GM06990 (cell line): ENCODE measurements at places on chromosomes 5 and 9.

DNA sequence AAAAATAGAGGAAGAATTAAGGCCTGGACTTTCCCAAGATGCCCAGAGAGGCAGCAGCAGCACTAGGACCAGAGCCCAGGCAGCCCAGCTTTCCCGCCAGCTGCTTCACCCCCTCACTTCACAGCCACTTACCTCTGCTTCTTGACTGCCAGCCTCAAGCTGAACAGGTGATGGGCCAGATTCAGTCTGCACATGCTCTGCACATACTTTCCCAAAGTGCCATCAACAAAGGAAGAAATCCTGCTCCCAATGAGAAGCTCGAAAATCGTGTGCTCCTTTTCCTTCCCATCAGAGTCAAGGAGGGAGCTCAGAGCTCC, 4.1 kb upstream of the SLC25A48 start:
- DNase-seq: no peak

- DNase-seq: no peak
These were observed 4.9 kb upstream of the JAK2 start for GRCh38 chr9:4980086-4980727.

DNA sequence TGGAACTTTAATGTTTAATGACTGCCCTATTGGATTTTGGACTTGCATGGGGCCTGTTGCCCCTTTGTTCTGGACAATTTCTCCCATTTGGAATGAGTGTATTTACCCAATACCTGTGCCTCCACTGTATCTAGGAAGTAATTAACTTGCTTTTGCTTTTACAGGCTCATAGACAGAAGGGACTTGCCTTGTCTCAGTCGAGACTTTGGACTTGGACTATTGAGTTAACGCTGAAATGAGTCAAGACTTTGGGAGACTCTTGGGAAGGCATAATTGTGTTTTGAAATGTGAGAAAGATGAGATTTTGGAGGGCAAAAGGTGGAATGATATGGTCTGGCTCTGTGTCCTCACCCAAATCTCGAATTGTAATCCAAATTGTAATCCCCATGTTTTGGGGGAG, 368.2 kb downstream of the PDE4D start:
- no peak for DNase-seq

DNA sequence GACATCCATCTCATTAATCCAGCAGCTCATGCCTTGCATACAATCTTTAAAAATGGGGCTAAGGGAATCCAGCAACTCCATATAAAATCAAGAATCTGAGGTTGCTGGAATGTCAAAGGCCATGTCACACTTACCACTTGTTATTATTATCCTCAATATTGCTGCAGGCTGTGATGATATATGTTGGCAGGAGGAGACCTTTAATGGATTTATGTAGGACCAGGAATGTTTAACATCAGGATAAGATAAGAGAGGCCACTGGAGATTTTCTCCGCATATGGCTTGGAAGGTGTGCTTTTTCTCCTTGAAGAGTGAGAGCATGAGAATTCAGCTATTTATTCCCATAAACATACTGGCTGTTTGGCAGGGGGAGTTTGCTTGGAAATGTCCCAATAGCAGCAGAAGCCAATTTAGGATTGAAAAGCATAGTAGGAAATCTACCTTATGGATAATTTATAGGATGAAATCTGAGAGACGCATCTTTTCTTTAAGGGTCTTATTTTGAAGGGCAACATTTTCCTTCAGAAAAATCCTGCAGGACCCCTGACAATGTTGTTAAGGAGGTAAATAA, 481.4 kb downstream of the AGTPBP1 start:
- DNase-seq: no peak

- DNase-seq: no peak
These were observed 639.3 kb downstream of the MTRR start for GRCh38 chr5:8508231-8508630.

- no peak for DNase-seq
These were observed 419.4 kb downstream of the RAB3C start for GRCh38 chr5:59002162-59002825.

GRCh38 chr9:89878687-89879086, 273.9 kb downstream of the GADD45G start:
- DNase-seq: no peak

- no peak for DNase-seq
These were observed 116.1 kb upstream of the IRX4 start for GRCh38 chr5:1998716-1999317.

DNA sequence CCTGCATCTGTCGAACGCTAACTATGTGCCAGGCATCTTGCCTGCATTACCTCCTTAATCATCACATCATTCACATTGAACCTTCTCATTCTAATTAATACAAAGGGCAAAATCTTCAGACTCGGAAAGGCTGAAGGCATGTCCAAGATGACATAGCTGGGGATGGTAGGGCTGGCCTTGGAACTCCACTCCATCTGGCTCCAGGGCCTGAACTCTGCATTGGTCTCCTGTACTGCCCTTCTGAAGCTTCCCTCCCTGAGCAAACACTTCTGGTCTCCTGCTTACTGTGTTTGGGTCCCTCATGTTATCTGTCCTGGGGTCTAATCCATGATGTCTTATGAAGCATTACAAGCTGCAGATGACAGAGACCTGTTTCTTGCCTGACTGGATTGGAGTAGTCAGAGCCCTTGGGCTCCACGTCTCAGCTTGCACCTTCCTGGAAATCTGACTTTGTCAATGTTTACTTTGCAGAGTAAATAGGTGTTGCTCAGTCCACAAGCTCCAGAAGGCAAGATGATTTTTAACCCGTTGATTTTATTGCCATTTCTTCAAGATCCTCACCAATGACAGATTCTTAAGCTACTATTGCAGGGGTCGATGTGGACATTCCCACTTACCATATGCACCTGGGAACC, 106.1 kb downstream of the GALNT10 start:
- DNase-seq: no peak

GRCh38 chr5:89457411-89458331, 574.7 kb upstream of the MEF2C start:
- DNase-seq: no peak

DNA sequence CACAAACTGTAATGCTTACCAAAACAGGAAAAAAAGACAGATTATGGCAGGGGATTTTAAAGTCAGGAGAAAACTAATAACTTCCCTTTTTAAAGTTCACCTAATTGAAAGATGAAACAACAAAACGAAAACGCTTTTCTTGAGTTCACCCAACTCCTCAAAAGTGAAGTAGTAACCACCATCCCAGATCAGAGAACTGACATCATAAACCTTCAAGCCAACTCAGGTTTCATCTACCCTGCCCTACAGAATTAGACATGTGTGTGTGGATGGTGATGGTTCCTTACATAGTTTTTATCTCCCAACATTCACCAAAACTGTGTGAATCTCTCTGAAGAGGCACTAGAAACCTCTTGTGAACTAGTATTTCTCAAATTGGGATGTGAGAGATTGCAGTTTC, 195.2 kb upstream of the PTGER4 start:
- DNase-seq: peak; percentile 34

DNA sequence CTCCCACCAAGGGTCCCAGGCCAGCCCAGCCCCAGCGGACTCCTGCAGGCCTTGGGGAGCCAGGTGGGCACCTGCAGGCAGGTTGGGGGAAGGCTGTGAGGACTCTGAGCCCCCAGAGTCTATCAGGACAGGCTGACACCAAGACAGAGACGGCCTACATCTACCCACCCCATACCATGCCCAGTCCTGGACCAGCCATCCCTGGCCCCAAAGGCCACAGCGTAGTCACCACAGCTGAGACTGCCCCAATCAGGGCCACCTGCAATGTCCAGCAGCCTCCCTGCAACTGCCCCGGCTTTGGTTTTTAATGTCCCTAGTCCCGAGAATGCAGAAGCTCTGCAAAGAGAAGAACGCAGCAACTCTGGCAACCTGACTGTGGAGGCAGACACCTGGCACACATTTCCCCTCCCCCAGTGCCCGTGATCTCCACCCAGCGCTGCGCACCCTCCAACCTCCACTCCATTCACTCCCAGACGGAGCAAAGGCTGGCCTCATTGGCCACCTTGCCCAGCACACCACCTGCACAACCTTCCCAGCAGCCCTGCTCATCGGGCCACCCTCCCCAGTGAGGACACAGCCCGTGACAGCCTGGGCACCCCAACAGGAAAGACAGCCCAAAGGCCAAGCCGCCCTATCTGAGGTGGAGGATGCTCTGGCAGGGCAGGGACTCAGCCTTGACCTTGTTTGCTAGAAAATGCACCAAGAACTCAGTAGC, 14.9 kb downstream of the ADAMTS2 start:
- no peak for DNase-seq

GRCh38 chr5:7671381-7671993, 179.4 kb downstream of the CFAP90 start:
- no peak for DNase-seq

DNA sequence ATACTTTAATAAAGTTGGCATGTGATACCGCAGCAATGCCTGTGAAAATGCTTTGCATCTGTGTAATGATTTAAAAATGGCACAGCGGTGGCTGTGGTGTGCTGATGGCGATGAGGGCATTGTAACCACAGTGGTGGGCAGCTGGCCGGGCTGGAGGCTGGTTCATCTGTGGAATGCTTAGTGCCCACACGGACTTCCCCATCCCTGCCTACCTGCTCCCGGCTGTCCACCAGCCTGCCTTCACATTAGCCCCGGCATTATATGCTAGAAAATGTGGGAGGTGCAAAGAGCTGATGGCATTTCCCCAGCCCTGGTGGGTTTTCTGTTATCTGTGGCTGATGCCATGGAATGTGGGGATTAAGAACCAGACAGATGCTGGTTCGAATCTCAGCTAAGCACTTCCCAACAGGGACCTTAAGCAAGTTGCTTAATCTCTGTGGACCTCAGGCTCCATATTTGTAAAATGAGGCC, 2.9 kb upstream of the NDST1 start:
- DNase-seq: no peak

GRCh38 chr5:126471875-126472537, 48.8 kb downstream of the GRAMD2B start:
- DNase-seq: no peak

- no peak for DNase-seq
These were observed 117.3 kb upstream of the LHFPL2 start for GRCh38 chr5:78765756-78766411.

DNA sequence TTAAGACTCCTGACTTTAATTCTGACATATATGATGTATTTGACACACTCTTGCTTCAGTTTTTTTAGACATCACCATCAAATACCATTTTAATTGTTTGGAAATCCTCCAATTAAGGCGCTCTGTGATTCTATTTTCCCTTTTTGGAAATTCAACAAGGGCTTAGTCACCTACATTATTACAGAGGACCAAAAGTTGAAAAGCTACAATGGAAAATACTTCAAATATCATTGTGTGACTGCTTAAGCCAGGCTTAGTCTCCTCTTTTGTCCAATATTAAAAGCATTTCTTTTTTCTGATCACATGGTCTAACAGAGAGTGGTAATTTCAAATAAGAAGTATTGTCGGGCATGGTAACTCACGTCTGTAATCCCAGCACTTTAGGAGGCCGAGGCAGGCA, 160.3 kb downstream of the CEMIP2 start:
- no peak for DNase-seq

DNA sequence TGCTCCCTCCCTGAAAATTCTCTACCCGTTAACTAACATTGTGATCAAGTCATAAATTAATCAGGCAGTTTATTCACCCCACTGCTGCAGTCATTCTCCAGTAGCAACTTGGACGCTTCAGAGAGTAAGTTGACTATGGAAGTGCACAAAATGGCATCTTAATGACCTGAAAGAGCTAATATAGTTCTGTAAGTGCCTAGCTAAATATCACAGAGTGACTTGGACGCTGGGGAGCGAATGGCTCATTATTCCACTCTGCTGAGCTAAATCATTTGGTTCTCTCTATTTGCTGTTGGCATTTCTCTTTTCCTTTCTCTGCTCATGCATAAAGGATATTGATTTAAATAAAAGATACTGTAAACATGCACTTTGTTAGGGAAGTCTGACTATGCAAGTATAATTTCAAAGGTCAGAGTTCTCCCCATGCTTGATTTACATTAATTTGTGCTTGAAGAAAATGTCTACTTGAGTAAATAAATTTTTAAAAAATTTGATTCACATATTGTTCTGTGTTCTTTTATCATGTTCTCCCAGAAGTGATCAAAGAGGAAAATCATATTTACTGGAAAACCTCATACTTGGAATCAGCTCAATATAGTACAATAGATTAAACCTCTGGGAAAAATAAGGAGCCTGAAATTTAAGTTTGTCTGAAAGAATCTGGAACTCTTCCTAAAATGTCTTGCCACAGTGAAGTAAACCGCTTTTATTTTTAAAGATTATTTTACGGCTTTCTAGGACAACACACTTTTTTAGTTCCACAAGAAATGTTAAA, 169.5 kb upstream of the HAPLN1 start:
- no peak for DNase-seq
